ENCODE measurements at places on chromosomes 5 and 9.

DNA sequence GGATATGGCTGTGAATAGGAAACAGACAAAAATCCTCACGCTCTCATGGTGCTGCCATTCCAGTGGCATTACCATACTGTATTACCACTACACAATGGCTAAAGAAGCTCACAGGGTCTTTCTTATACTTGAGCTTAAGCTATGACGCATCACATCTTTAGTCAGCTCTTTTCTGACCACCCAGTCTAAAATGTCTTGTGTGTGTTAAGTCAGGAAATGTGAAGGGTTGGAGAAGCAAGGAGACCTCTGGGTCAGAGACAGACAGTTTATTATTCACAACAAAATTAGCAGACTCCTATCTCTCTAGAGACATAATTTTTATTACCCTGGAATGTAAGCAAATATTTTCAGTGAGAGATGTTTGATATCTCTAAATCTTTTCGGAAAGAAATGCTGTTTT, 1583.2 kb upstream of the WWC1 start:
- DNase-seq = no peak

GRCh38 chr9:131982671-131983239, 96.9 kb downstream of the MED27 start:
- no peak for DNase-seq

DNA sequence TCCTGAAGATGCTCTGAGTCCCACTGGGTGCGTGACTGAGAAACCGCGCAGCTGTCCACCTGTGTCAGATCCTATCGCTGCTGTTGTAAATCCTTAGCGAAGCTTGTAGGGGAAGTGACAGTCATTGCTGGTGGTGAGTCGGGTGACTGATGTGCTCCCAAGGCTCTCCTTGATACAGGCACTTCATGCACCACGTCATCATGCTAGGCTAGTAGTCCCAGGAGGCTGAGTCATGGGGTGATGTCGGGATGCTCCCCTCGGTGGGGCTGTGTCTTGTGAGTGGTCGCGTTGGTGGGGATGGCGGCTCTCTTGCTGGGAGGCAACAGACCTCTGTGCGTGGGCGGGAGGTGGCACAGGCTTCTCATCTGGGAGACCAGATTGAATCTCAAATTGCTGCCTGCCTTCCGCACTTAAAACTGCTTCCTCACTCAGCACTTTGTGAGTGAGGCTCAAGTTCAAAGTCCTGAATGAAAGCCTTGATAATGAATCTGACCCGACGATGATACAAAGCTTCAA, 84.7 kb downstream of the CSNK1A1 start:
- DNase-seq = no peak

DNA sequence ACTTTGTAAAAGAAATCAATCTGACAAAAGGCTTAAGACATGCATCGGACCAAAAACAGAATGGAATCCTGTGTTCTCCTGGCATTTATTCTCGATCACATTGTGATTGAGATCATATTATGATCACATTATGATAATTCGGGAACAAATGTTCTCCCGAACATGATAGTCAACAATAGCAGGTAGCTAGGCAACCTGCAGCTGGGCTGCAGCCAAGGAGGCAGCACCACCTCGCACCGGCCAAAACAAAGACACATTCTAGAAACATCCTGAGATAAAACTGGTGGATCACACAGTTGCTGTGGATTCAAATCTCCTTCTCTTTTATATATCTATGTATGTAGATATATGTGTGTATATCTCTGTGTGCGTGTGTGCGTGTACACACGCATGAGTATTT, 480.6 kb upstream of the CYLC2 start:
- DNase-seq = no peak

- no peak for DNase-seq
Measured at GRCh38 chr5:62309107-62309506, 3.1 kb downstream of the KIF2A start.

DNA sequence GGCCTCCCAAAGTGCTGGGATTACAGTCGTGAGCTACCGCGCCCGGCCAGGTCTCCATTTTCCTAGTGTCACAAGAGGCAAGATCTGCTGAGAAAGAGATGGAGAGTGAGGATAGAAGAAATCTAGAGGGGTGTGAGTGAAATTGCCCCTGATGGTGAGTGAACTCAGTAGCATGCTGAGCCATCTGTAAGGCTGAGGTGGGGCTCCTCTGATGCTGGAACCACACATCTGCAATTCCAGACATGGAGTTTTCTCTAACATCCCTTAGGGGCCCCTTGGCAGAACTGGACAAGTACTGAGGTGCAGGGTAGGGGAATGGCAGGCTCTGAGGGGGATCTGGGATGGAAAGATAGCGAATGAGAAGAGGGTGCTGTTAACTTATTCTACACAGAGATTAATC, 72.0 kb upstream of the FER start:
- no peak for DNase-seq

DNA sequence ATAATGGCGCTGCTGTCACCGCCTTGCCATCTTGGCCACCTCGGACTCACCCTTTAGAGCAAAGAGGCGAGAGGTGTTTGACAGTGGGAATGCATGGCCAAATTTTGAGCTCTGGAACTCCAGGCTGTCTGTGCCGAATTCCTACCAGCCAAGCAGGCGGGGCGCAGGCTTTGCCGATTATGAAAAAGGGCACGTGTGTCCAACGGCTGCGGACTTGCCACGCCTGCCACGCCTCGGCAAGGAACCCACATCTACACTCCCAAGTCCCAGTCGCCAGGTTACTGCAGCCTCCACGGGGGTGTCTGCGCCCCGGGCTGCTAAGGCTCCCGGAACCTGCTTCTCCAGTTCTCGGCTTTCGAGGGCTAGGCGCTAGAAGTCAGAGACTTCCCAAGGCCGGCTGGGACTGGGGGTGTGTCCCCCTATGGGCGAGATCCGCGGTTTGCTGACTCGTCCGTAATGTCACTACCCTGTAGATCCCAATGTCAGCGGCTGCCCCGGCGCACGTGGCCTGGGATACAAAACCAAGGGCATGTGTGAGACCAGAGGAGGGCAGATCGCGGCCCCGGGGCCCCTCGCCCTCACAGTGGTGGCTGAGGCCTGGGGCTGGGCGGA, 2.8 kb downstream of the NPR3 start:
- no peak for DNase-seq

- no peak for DNase-seq
Measured at GRCh38 chr9:3125602-3126405, 281.9 kb upstream of the PUM3 start.

DNA sequence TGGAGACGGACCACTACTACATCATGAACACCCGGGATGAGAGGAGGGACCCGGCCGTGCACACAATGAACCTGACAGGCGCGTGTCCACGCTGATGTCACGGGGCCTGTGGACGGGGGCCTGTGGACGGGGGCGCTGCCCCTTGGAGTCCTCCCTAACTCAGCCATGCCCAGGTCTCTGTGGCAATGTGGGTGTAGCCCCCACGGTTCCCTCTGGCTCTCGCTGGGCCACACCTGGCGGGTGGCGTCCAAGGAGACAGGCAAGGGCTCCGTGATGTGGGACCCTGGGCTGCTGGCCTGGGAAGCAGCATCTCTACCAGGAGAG, 22.1 kb downstream of the PAEP start:
- DNase-seq = no peak

DNA sequence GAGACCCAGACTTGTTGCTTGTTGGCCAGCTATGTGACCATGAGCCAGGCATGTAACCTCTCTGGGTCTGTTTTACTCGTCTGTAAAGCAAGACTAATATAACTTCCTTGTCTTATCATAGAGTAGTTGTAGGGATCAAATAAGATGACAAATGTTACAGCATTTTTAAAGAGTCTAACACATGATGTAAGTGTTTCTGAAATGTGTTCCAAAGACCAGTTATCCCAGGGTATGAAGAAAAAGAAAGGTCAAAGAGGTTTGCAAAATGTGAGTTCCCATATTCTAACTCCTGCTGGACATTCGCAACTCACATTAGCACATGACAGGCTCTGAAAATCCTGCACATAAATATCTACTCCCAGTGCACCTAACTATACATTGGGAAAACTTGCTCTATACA, 28.5 kb upstream of the MATR3 start:
- no peak for DNase-seq

- DNase-seq = no peak
Measured at GRCh38 chr5:11557063-11557462, 347.2 kb downstream of the CTNND2 start.

DNA sequence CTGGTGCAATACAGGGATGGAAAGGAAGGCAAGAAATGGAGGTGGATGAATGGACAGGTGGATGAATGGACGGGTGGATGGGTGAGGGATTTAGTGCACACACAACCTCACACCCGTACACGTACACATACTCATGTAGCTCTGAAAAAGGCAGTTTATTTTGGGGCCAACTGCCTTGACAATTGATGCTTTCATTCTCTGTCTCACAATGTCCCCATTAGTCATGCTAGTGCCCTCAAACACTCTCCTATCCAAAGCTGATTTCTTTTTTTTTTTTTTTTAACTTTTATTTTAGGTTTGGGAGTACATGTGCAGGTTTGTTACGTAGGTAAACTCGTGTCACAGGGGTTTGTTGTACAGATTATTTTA, 495.0 kb downstream of the DMAC1 start:
- no peak for DNase-seq

DNA sequence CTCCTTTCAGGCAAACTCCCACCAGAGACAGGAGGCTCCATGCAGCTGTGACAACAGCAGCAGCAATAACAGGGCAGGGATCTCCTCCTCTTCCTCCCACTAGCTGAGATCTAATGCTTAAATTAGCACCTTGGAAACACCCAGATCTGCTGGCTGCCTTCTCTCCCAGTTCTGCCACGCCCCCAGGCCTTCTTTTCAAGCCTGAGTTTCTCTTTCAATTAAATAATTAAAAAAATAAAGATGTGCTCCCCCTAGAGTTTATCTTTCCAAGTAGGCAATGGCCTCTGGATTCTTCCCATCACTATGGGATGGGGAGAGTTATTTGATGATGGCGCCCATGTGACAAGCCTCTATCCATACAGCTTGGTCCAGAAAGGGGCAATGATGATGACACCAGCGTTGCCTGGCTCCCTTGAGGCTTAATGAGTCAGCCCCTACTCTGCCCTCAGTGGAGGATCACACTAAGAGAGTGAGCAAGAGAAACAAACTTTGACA, 3.8 kb downstream of the FAM219A start:
- DNase-seq = peak; percentile 19

DNA sequence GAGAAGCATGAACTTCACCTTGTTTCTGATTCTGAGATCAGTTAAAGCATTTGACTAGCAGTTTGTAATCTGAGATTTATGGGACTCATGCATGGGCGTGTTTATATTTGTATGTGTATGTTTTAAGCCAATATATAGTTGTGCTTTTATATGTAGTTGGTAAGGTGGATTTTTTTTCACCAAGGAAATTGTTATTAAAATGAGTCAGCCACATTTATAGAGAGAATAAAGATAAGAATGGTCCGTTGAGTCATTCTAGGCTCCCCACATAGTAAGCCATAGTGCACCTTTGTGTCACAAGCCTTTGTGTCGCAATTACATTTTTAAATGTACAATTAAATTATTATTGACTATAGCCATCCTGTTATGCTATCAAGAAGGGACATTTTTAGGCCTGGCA, 89.0 kb downstream of the NLN start:
- no peak for DNase-seq

DNA sequence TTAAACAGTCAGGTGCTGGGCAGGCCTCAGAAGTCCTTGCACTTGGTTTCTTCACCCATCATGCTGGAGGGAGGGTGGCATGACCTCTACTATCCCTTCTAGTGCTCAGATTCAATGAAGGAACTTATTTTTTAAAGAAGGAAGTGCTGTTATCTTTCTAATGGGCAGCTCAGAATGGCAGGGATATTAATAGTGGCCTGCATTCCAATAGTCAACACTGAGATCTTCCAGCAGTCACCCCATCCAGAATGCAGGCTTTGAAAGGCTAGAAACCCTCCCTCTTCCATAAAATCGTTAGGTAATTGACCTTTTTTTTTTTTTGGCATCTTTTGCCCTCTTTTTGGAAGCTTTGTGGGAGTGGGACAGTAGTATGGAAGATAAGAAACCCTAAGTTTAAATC, 325.0 kb downstream of the ARRDC3 start:
- DNase-seq = no peak

All from stimulated activated CD4-positive, alpha-beta T cell treated with anti-CD3 and anti-CD28 coated beads, Interleukin-4, amount 100 ng/mL, for 24 hours (primary cell).